ENCODE measurements at places on chromosomes 2 and 18.

DNA sequence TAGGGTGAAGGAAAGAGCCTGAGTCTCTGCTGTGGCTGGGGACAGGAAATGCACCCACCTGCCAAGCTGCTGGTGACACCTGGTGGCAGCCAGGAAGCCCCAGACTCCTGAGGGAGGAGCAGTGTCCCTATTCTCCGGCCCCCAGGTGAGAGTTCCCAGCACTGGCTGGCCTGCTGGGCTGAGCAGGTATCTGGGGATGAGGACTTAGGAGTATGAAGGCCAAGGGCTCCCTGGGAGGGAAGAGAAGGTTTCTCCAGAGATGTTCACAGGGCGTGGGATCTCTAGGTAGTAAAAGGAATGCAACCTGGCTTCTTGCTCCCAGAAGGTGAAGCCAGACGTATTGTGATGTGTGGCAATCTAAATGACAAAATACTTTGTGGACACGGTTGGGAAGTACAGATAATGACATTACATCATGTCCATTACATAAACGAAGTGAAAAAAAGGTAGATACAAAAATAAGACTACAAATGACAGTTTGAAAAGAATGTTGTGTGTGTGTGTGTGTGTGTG, 75.8 kb upstream of the SLC1A4 start:
- DNase-seq = no peak

DNA sequence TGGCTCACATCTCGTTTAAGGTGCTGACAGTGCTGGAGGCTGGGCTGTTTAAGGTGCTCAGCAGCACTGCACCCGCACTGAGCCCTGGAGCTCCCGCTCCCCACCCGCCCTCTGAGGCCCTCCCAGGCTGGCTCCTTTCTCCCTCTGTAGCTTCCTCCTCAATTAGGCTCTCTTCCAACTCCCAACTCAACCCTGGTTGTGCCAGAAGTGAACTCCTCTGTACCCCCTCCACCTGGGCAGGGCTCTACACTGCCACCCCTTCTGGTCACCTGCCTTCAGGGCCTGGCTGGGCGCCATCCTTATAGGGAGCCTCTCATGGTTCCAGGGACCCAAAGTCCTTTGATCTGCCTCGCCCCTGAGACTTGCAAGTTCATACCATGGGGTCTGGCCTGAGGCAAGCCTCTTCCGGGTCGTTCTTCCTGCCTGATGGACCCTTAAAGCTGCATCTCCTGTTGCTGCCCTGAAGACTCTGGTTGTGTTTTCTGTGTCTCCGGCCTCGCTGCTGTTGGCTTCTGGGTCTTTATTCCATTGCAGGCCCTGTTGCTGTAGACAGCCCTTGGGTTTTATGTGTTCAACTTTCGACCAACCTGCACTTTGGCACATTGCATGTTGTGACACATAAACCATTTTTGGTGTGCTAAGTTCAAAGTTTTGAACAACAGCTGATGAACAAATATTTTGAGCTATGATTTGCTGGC, 199.6 kb downstream of the LDLRAD4 start:
- no peak for DNase-seq

DNA sequence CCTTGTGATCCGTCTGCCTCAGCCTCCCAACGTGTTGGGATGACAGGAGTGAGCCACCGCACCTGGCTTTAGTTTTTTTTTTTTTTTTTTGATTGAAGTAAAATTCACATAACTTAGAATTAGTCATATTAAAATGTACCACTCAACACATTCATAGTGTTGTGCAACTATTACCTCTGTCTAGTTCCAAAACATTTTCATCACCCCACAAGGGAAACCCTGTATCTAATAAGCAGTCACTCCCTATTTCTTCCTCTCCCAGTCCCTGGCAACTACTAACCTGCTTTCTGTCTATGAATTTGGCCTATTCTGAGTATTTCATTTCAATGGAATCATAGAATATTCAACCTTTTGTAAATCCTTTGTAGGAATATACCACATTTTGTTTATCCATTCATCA, 123.9 kb upstream of the FAM117B start:
- DNase-seq = no peak

- DNase-seq = no peak
Measured at GRCh38 chr18:14959550-14959949, 211.6 kb downstream of the ANKRD30B start.

GRCh38 chr2:68368654-68369336, 3.7 kb downstream of the PLEK start:
- DNase-seq = peak; percentile 31

- DNase-seq = peak; percentile 89
Measured at GRCh38 chr2:202588647-202589581, 45.9 kb upstream of the FAM117B start.

DNA sequence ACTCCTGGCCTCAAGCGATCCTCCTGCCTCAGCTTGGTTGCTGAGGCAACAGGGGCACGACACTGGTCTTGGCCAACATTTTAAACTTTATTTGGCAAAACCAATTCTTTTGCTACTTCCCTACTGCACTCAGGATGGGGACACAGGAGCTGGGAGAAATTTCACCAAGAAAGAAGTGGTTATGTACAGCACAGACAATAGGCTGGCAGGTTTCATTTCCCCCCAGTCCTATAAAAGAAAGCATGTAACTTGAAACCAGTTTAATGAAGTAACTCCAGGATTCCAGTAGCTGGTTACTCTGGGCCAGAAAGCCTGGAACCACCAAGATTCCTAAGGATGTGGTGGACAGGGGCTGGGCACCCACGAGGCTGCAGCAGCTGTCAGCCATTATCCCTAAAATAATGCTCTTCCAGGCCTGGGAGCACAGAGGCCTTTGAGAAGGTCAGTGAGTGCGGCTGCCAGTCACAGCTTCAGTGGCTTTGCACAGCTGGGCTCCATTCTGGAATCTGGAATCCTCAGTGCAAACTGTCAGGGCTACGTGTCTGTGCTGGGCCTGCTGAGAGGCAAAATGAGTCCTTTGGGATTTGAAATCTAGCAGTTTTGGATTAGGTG, 142.3 kb upstream of the ITGA6 start:
- peak; percentile 85 for DNase-seq

- no peak for DNase-seq
Measured at GRCh38 chr2:155633887-155634570, 698.5 kb downstream of the NR4A2 start.

Measured in eye (tissue), 1 donor.